Fibroblast of skin of back (primary cell): ENCODE measurements at places on chromosomes 4 and X.

- DNase-seq: no peak
These were observed 33.1 kb downstream of the LEF1 start for GRCh38 chr4:108135549-108136209.

- no peak for DNase-seq
These were observed 23.1 kb downstream of the LGI2 start for GRCh38 chr4:25007598-25007997.

- DNase-seq: no peak
These were observed 3.7 kb upstream of the EXOC1 start for GRCh38 chr4:55849724-55850123.

DNA sequence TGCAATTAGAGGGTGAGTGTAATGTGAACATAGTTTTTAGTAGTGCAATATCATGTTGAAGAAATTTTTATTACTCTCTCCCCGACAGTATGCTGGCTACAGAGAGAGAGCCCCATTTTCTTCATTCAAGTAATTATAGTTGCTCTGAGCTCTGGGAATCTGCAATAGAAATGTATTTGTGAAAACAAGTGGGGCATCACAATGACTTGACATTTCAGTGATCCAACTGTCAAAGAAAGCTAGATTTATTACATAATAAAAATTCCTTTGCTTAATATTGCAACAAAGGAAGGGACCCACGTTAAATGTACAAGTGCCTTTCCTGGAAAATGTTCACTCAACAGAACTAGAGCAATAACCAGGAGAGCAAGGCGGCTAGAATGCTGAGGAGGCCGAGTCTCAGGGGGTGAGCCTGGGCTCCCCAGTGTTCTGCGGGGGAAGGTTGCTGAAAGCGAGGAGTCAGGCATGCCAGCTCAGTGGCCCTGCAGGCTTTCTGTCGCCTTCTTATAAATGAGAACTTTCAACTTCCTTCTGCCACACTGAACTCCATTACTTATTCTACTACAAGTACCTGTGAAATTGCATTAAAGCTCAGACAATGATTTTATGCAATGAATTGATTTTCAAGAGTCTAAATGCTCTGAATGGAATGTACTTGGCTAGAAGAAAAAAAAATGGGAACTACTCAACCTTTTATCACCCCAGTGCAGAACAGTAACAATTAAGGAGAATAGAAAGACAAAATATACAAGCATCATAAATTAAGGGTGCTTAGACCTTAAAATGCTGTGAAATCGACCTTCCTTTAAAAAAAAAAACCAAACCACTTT is 476.4 kb downstream of the AFF2 start:
- DNase-seq: no peak

GRCh38 chr4:76278583-76278982 is 27.1 kb downstream of the FAM47E start:
- no peak for DNase-seq

DNA sequence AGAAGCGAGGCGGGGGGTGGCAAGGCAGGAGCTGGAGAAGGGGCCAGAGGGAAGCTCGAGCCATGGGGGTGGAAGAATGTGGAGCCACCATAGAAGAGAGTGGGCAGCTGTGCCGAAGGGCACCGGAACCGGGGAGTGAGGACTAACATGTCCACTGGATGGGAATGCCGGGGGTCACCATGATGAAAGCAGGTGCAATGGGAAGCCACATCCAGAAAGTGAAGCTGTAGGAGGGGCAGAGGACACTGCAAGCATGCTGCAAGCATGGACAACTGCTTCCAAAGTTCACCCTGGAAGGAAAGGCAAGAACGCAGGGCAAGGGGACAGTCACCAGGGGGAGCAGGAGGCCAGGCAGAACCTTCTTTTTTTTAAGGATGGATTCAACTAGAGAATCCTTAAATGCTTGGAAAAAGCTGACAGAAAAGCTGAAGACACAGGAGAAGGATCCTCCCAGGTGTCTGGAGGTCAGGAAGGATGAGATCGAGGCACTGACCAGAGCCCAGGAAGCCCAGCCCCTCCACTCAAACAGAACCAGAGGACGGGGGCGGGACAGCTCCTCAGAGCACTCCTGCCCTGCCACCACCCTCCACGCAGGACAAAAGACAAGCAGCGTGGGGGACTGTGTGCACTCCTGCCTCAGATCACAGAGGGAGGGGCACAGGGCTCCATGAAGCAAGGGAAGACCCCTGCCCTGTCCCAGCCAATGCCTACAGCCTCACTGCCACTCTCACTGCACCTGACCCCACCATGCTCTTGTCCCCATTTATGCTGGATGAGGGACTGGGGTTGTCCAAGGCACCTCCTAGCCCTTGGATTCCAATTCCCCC is 169.2 kb downstream of the AFAP1 start:
- peak; percentile 33 for DNase-seq

DNA sequence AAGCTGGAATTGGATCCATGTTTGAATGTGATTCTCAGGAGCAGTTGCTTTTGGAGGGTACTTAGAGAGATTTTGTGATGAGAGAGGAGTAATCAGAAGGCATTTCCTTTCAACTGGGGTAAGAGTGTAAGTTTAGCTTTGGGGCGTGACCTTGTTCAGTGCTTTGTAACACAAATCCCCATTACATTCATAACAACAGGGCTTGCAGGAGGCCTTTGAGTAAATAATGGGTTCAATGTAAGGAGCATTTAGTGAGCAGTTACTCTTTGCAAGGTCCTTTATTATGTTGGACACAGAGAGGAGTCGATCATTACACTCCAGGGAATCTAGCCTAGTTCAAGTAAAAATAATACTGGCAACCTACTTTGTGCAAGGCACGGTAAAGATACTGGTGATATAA is 74.0 kb upstream of the AFF2 start:
- DNase-seq: no peak

- no peak for DNase-seq
These were observed 1523.9 kb downstream of the RPA4 start for GRCh38 chrX:98407584-98407983.

DNA sequence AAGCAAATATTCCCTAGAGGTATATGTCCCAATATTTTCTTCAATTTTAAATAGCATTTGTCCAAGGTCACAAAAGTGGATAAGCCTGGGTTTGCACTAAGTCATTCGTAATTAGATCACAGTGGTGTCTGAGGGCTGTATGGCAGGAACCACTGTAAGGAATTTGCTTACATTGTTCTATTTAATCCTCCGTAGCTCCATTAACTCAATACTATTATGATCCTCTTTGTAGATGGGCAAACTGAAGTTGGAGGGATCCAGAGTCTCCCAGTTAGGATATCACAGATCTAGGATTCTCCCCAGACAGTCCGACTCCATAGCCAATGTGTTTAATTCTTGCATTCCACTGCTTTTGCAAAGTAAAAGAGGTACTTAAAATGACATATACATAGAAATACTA is 242.7 kb upstream of the DCAF8L1 start:
- no peak for DNase-seq

DNA sequence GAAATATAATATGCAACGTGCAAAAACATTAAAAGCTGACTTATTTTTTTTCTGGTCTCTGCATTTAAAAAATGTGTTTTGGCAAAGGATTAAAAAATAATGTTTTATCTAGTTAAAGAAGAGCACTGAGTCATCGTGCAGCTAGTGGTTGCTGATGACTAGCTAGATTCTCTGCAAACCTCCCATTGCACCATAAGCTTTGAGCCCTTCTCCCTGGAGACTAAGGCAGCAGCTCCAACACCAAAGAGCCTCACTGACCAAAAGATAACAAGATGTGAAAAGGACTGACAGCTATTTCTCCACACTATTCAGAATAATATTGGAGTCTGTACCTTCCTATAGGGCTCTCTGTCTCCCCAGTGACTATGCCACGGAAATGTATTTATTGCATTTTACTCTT is 424.3 kb downstream of the SLITRK2 start:
- no peak for DNase-seq

- no peak for DNase-seq
These were observed 18.5 kb downstream of the EPHA5 start for GRCh38 chr4:65651751-65652150.

DNA sequence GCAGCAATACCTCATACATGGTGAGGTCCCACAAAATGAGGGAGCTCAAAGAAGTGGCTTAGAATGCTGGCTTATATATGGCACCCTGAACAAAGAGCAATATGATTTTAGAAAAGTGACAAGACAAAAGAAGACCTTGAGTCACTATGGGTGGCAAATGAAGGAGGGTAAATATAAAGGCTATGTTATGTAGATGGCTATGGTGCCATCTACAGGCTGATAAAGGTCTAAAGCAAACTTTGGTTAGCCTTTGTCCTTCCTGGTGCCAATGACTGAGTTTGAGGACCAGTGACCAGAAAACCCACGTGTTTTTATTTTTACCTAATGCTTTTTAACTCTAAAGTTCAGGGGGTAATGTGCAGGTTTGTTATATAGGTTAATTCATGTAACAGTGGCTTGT is 151.8 kb downstream of the CCNG2 start:
- DNase-seq: peak; percentile 44

GRCh38 chr4:84673475-84674240 is 90.7 kb downstream of the CDS1 start:
- DNase-seq: peak; percentile 94

GRCh38 chr4:131450572-131451209 is 1698.4 kb upstream of the PCDH10 start:
- DNase-seq: no peak

DNA sequence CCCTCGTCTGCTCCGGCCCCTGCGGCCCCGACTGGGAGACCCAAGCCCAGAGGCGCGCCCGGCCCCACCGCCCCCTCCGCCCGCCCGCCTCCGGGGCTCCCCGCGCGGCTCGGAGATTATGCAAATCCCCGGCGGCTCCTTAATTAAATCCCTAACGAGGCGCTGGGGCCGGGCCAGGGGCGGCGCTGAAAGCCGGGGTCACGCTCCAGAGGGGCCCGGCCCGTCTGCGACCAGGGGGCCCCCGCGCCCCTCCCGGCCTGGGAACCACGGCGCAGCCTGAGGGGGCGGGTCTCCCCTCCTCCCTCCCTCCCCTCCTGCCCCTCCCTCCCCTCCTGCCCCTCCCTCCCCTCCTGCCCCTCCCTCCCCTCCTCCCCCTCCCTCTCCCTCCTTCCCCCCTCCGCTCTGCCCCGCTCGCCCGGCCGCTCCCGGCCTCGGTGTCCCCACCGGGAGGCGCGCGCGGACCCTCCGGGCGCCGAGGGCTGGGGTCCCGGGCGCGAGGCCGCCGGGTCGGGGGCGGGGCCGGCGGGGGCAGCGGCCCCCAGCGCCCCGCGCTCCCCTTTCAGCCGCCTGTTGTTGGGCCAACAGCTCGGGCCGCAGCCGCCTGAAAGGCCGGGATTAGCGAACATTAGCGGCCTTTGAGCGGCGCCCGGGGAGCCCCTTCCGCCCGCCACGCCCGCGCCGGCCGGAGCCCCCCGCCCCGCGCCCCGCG is 25.9 kb upstream of the FGFR3 start:
- DNase-seq: no peak

DNA sequence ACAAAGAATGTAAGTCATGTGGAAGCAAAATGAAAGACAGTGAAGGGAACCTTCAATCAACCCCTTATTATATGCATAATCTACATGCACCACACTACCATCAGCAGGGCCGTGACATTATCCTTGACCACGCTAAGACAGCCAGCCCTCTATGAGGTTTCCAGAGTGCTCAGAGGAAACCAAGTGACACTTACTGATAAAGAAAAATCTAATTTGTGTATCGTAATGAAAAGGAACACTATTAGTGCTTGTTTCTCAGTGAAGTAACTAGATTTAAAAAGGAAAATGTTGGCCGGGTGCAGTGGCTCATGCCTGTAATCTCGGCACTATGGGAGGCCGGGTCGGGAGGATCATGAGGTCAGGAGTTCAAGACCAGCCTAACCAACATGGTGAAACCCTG is 56.4 kb downstream of the ABCG2 start:
- no peak for DNase-seq

DNA sequence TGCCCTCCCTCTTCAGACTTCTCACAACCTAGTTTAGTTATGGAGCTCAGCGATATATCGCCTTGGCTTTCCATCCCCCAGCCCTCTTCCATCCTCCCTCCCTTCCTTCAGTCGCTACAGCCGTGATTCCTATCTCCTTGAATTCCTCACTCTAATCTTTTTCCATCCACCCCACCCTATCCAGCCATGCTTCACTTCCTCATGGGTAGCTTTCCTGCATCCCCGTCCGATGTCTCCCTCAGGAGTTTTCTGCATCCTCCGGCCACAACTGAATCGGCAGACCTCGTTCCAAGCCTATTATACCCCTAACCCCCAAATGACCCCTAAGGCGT is 456 bp downstream of the SNX12 start:
- DNase-seq: no peak

GRCh38 chr4:81790477-81790876 is 318.8 kb upstream of the RASGEF1B start:
- DNase-seq: no peak

- no peak for DNase-seq
These were observed 152.3 kb downstream of the DCLK2 start for GRCh38 chr4:150230561-150230960.

- DNase-seq: peak; percentile 14
These were observed 3.6 kb upstream of the LEF1 start for GRCh38 chr4:108172231-108172752.

- DNase-seq: no peak
These were observed 605.2 kb upstream of the EPHA5 start for GRCh38 chr4:66275411-66276038.

GRCh38 chr4:183966371-183966770 is 61.3 kb downstream of the STOX2 start:
- DNase-seq: no peak

GRCh38 chr4:89708903-89709421 is 128.0 kb downstream of the SNCA start:
- peak; percentile 25 for DNase-seq

- DNase-seq: no peak
These were observed 21.3 kb downstream of the ZNF721 start for GRCh38 chr4:477686-478085.

GRCh38 chrX:68807818-68808217 is 21.0 kb upstream of the EFNB1 start:
- no peak for DNase-seq

GRCh38 chrX:69127466-69127865 is 37.8 kb downstream of the PJA1 start:
- no peak for DNase-seq

GRCh38 chr4:1589098-1589497 is 95.0 kb downstream of the FAM53A start:
- DNase-seq: no peak

DNA sequence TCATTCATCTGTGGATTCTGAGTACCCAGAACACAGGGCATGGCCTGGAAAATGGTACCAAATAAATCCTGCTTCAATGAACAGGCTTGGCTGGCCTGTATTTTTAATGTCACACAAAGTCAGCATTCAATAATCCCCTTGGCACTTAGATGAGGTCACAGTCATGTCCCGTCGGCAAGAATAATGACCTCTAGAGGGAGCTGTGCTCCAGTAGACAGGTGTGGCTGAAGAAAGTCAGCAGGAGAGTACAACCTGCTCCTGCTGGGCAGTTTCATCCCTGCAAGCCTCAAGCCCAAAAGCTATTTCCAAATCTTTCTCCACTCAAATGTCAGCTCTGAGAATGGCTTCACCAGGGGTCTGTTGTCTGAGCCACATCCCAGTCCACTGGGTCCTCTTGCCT is 404.0 kb upstream of the F9 start:
- no peak for DNase-seq

- DNase-seq: no peak
These were observed 434.6 kb downstream of the FAT4 start for GRCh38 chr4:125749354-125749753.
